HCT116 (cell line): ENCODE measurements at places on chromosomes 1 and 21.

DNA sequence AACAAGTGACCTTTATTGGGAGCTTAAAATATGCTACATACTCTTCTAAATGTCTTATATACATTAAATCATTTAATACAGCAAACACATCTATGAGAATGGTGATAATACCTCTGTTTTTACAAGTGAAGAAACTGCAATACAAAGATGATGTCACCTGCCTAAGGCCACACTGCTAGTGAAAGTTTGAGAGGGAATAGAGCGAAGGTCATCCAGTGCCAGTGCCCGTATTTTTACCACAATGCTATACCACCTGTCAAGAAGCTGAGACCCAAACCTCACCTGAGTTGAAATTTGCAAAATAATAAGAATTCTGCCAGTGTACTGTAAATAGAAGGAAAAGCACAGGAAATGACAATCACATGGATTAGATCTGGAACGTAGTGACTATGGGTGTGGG is 200.4 kb upstream of the TMPRSS15 start:
- no peak overlapping the region for H3K4me3 ChIP-seq
- no peaks in the 10 kb centered on the region for H3K36me3 ChIP-seq
- no peaks in the 10 kb centered on the region for H3K27me3 ChIP-seq
- no peak overlapping the region for H3K27ac ChIP-seq
- H3K4me1 ChIP-seq: no peaks in the 10 kb centered on the region

DNA sequence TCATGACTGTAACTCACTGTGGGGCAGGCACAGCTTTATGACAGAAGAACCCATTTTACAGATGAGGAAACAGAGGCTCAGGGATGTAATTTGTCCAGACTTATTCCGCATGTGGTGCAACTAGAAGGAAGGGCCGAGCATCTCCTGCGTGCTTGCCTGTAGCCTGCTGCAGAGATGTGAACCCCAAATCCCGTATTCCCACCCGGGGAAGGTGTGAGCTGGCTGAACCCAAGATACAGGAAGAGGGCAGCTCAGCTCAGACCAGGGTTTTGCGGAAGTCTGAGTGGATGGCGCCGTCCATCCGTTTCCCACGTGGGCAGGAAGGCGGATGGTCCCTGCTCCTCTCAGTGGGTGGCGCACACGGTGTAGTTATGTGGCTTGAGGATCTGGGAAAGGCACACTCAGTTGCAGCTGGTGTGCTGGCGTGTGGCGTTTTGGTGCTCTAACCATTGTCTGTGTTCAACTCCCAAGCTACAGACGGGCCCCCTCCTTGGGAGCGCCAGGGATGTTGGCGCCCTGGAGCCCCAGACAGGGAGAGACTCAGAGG is 1.2 kb downstream of the CROCC start:
- peaks cover 17% of the 10 kb centered on the region for H3K4me1 ChIP-seq
- 0 out of 2 replicates have a peak, but pooled peaks cover 3% of the 10 kb centered on the region for H3K36me3 ChIP-seq
- no peak overlapping the region for H3K27ac ChIP-seq

DNA sequence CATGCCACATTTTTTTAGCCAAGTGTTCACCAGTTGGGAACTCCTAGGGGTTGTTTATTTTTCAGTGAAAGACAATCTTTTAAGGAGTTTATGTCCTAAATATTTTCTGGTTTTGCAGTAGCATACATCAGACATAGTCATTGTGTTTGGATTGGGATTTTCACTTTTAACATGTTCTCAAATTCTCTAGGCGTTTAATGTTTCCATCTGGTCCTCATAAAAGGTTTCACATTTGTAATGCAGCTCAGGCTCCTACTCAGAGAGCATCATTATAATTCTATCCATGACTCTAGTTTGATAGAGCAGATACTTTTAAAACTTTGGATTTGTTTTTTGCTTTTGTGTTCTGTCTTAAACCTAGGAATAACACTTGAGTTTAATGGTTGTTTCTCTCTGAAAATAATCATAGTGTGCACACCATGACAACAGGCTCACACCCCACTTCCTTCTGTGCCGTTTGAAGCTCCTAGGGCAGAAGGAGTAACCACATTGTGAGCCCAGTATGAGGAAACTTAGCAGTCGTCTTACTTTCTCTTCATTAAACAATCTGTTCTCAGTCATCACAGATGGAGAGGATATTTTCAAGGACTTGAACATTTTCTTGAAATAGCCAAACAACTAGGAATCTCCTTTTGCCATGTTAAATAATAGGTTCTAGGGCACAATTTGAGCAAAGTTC is 219.6 kb downstream of the PDE4B start:
- no peak for DNase-seq
- no peak overlapping the region for H3K27ac ChIP-seq
- no peaks in the 10 kb centered on the region for H3K36me3 ChIP-seq
- no peaks in the 10 kb centered on the region for H3K27me3 ChIP-seq
- H3K4me1 ChIP-seq: no peaks in the 10 kb centered on the region
- H3K4me3 ChIP-seq: no peak overlapping the region

DNA sequence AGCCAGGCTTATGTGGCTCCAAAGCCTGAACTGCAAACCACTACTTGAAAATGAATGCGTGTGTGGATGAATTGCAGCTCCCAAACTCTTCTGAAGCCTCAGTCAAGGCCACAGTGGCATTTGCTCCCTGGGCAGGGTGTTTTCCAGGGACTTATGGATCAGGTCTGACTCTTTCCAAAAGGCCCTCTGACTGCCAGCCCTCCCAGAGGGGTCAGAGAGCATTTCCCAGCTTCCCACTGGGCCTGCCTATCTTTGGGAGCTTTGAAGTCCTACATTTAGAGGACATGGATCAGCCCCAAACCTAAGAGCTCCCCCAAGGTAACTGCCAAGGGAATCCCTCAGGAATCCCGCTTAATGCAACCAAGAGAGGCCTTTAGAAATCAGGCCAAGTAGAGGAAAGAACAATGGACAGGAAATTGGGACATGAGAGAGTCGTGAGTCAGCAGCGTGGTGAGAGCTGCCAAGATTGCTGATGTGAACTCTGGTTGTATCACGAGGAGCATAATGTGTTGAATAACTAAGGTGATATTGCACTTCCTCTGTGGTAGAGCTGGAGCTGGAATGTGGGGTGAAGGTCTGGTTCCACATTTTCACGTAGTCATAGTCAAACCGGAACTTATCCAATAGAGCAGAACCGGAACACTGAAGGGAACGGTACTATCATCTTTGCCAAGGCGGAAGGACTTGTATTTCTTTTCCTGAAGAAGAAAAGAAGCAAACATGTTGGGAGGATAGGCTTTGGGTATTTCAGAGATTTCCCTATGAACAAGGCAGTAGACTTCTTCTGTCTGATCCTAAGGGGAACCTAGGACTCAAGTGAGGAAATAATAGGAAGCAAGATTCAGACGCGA is 99.4 kb upstream of the JUN start:
- H3K27me3 ChIP-seq: no peaks in the 10 kb centered on the region
- H3K36me3 ChIP-seq: no peaks in the 10 kb centered on the region
- H3K4me1 ChIP-seq: peaks cover 56% of the 10 kb centered on the region
- peak overlapping the region; percentile 14 for H3K4me3 ChIP-seq

- no peaks in the 10 kb centered on the region for H3K36me3 ChIP-seq
- no peak overlapping the region for H3K27ac ChIP-seq
- DNase-seq: no peak
Observed at GRCh38 chr1:113253187-113253586, 137.1 kb upstream of the MAGI3 start.

GRCh38 chr1:165254376-165254775 is 102.1 kb downstream of the LMX1A start:
- H3K36me3 ChIP-seq: no peaks in the 10 kb centered on the region
- no peaks in the 10 kb centered on the region for H3K4me1 ChIP-seq
- H3K27ac ChIP-seq: no peak overlapping the region
- no peak overlapping the region for H3K4me3 ChIP-seq

DNA sequence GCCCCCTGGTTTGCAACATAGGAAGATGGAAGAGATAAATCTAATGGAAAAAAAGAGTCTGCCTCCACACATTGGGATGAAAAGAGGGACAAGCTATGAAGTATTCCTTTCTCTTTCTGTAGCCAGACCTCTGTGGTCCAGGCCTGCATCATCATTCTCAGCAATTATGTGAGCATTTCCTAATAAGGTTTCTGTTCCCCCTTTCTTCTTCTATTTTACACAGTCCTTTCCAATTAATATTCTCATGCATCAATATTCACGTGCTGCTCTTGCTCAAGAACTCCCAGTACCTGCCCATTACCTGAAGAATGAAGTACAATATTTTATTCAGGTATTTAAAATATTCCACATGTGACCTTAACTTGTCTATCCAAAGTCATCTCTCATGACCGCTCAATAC is 8.2 kb upstream of the SLC30A1 start:
- no peak for DNase-seq
- H3K27me3 ChIP-seq: no peaks in the 10 kb centered on the region
- H3K4me3 ChIP-seq: no peak overlapping the region

- 0 out of 2 replicates have a peak, but pooled peaks cover 3% of the 10 kb centered on the region for H3K36me3 ChIP-seq
- peaks cover 10% of the 10 kb centered on the region for H3K4me1 ChIP-seq
- no peak overlapping the region for H3K4me3 ChIP-seq
- H3K27ac ChIP-seq: no peak overlapping the region
- DNase-seq: no peak
Observed at GRCh38 chr1:25502957-25503356, 40.4 kb upstream of the LDLRAP1 start.

DNA sequence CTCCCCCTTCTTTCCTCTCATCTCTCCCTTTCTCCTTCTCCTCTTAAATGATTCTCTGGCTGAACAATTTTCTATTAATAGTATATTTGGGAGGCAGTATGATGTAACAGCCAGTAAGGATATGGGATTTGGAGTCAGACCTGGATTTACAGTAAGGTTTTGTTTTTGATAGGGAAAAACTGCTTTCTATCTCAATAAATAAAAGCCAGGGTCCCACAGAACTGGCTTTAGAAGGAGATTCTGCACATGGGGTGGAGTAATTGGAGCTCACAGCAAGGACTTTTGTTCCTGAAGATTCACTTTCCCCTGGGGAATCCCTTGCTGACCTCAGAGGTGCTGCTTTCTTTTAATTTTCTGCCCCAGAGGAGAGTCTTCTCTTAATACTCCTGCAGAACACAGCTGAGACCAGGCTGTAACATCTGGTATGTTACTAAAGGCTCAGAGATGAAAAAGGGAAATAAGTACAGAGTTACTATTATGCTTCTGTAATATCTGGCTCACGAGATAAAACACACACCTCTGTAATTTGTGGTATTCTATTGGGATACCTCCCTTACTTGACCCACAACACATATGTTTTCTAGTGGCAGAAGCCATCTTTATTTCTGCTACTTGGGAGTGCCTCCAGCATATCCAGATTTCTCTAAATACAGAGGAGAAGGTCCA is 13.4 kb downstream of the EPB41 start:
- no peak overlapping the region for H3K27ac ChIP-seq
- no peak for DNase-seq
- H3K36me3 ChIP-seq: no peaks in the 10 kb centered on the region
- H3K4me1 ChIP-seq: peaks cover 10% of the 10 kb centered on the region; the same call in 1 of the 2 replicates

DNA sequence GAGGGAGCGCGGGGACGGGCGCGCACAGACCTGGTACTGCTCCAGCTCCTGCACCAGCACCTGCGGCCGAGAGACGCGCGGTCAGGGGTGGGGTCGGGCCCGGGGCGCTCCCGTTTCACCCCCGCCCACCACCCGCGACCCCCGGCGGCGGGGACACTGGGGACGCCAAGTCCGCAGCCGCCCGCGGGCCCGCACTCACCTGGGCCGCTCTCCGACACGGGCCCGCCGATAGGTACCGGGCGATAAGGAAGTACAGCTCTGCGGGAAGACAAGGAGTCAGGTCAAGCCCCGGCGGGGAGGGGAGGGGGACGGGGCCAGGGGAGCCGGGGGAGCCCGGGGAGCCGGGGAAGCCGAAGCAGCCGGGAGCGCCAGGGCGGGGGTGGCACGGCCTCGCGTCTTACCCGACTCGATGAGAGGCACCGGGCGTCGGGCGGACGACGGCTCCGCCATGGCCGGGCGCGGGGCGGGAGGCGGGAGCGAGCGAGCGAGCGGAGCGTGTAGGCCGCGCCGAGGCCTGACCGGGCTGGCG is 326 bp downstream of the BRWD1 start:
- no peak for DNase-seq
- peaks cover 16% of the 10 kb centered on the region for H3K36me3 ChIP-seq
- H3K27ac ChIP-seq: peak overlapping the region; percentile 70
- H3K27me3 ChIP-seq: no peaks in the 10 kb centered on the region
- peak overlapping the region; percentile 71 for H3K4me3 ChIP-seq

DNA sequence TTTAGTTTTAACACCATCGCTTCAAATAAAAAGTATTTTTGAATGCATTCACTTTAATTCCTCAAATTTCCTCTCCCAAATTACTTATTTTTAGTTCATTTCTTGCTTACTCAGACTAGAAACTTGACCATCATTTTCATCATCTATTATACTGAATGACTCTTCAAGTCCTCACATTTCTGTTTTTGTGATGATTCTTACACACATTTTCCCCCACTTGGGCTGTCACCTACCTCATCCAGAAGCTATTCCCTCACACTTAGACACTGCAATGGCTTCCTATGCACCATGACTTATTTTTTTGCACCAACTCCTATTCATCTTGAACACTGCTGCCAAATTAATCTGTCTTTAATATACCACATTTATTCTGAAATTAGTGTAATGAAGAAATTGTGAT is 239.6 kb upstream of the DUSP10 start:
- DNase-seq: no peak
- no peaks in the 10 kb centered on the region for H3K27me3 ChIP-seq
- no peaks in the 10 kb centered on the region for H3K36me3 ChIP-seq

- no peaks in the 10 kb centered on the region for H3K27me3 ChIP-seq
- no peak for DNase-seq
- no peaks in the 10 kb centered on the region for H3K36me3 ChIP-seq
- no peak overlapping the region for H3K4me3 ChIP-seq
- H3K4me1 ChIP-seq: no peaks in the 10 kb centered on the region
Observed at GRCh38 chr1:195804547-195804946, 803.7 kb downstream of the KCNT2 start.

DNA sequence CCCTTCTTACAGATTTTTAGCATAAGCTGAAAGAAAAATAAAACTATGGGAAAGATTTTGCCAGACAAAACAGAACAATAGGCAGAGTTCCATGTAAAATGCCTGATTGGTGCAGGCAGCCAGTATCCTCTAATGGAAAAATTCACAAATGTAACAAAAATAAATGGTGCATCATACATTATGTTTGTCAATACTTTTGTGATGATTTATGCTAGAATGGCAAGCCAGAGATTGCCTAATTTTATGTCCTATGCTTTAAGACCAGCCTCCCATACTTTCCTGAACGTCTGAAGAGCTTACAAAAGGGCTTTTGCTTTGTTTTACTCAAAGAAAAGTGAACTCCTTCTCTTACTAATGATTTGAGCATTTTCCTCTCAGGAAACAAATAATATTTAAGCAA is 81.5 kb upstream of the KCNJ15 start:
- H3K27me3 ChIP-seq: no peaks in the 10 kb centered on the region
- H3K36me3 ChIP-seq: no peaks in the 10 kb centered on the region
- DNase-seq: no peak
- H3K4me1 ChIP-seq: no peaks in the 10 kb centered on the region

DNA sequence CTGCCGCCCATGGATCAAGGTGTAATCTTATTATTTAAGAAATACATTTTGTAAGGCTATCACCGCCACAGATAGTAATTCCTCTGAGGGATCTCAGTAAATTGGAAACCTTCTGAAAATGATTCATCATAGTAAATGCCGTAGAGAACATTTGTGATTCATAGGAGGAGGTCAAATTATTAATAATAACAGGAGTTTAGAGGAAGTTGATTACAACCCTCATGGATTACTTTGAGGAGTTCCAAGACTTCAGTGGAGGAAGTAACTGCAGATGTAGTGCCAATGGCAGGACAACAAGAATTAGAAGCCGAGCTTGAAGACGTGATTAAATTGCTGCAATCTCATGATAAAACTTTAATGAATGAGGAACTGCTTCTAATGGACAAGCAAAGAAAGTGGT is 280.1 kb downstream of the PTPRC start:
- no peaks in the 10 kb centered on the region for H3K27me3 ChIP-seq
- H3K4me3 ChIP-seq: no peak overlapping the region
- H3K36me3 ChIP-seq: no peaks in the 10 kb centered on the region
- peaks cover 5% of the 10 kb centered on the region for H3K4me1 ChIP-seq
